ENCODE measurements at places on chromosomes 3 and 15.
A peak's percentile ranks its signal among the peaks of the same experiment; 100 is the strongest.

GRCh38 chr3:170725285-170725731 lies 139.4 kb upstream of the SLC7A14 start:
- DNase-seq: no peak

DNA sequence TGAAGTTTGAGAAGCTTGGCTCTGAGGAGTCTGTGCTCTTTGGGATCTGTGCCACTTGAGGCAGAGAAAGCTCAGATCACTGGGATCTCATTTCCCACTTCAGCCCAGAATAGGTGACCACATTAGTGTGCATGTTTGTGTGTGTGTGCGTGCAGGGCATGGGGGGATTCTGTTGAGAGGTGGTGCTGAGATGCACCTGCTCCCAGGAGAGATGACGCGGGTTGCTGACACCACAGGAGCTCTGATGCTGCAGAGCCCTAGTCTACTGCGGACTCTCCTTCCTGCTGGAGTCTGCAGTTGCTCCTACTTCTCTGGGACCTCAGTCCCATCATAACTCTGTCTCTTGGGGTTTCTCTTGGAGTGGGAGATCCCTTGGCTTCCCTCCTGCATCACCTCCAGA lies 14.7 kb upstream of the CTXND1 start:
- DNase-seq: no peak

- DNase-seq: no peak
These were observed 272.5 kb downstream of the ZBTB20 start for GRCh38 chr3:114874522-114874971.

DNA sequence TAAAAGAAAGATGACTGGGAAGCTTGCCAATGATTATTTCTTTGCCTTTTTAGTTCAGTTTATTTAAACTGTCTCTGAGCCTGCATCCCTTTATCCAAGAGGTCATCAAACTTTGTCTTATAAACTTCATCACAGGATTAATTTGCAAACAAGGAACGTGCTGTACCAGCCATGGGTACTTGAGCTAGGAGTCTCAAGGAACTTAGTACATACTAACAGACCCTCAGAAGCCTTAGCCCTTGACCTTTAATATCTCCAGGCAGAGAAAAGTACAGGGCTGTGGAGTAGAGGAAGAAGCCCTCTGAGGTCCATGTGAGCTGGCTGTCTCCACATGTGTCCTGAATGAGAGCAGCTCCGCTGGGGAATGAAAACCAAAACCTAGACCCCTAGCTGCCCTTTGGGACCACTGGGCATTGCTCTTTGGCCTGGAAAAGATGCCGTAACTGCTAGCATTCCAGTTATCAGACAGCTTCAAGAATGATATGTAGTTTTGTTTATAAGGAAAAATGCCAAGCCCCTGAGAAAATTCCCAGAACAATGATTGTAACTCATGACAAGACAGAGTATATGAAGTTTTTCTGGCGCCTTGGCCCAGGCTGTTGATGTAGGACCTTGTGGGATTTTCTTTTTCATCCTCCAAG lies 92.1 kb downstream of the ASB7 start:
- no peak for DNase-seq

GRCh38 chr3:73827204-73827603 lies 202.5 kb upstream of the PDZRN3 start:
- no peak for DNase-seq

DNA sequence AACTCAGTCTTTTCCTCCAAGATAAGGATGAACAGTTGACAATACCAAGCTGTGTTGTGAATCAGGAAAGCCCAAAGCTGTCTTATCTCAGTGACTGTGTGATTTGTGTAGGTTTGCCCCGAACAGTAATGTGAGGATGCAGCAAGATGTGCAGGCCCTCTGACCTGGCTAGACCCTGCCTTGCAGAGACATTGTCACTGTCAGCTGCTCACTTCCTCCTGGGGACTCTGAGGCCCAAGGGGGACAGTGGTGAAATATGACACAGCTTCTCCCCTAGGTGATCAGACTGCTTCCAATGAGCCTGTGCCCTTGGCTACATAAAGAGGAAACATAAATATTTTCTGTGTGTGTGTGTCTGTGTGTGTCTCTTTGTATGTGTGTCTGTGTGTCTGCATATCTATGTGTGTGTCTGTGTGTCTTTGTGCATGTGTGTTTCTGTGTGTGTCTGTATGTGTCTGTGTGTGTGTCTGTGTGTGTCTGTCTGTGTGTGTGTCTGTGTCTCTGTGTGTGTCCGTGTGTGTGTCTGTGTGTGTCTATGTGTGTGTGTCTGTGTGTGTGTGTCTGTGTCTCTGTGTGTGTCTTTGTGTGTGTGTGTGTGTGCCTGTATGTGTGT lies 21.7 kb downstream of the LRRK1 start:
- DNase-seq: no peak

- DNase-seq: no peak
These were observed 19.5 kb downstream of the SMAD6 start for GRCh38 chr15:66721501-66721937.

GRCh38 chr3:183161552-183162336 lies 790 bp downstream of the LAMP3 start:
- DNase-seq: no peak

DNA sequence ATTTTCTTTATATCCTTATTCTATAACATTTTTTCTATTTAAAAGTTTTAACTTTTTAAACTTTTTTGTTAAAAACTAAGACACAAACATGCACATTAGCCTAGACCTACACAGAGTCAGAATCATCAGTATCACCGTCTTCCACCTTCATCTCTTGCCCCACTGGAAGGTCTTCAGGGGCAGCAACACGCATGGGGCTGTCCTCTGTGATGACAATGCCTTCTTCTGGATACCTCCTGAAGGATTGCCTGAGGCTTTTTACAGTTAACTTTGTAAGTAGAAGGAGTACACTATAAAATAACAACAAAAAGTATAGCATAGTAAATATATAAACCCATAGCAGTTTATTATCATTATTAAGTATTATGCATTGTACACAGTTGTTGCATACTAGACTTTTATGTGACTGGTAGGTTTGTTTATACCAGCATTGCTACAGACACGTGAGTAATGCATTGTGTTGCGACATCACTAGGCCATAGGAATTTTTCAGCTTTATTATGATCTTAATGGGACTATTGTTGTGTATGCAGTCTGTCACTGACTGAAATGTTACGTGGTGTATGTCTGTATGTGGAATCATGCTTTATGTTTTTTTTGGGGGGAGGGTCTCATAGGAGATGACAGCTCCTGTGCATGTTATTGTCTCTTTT lies 18.2 kb downstream of the ATP1B3 start:
- DNase-seq: no peak

GRCh38 chr15:35603301-35603700 lies 57.3 kb upstream of the DPH6 start:
- no peak for DNase-seq

GRCh38 chr15:70034596-70034995 lies 63.1 kb downstream of the TLE3 start:
- no peak for DNase-seq

GRCh38 chr15:91456921-91457320 lies 356.9 kb downstream of the SV2B start:
- no peak for DNase-seq

DNA sequence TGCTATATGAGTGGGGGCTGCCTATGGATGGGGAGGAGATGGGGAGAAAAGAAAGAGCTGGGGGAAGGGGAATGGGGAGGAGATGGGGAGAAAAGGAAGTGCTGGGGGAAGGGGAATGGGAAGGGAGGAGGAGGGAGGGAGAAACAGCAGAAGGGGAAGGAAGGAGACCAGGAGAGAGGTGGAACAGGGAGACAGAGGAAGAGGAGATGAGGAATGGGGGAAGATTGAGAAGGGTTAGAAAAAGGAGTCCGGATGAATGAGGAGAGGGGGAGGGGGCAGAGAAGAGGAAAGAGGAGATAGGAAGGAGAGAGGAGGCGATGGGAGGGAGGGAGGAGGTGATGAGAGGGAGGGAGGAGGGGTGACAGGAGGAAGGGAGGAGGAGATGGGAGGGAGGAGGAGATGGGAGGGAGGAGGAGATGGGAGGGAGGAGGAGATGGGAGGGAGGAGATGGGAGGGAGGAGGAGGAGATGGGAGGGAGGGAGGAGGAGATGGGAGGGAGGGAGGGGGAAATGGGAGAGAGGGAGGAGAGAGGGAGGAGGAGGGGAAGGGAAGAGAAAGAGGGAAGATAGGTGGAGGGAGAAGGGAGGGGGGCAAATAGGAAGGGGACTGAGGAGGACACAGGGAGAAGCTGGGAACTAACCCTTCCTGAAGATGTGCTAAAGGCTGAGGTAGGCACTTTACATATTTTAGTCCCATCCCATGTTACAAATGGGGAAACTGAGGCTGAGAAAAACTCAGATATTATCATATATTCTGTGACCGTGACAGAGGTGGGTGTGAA lies 6.6 kb upstream of the BCL2L10 start:
- DNase-seq: no peak

DNA sequence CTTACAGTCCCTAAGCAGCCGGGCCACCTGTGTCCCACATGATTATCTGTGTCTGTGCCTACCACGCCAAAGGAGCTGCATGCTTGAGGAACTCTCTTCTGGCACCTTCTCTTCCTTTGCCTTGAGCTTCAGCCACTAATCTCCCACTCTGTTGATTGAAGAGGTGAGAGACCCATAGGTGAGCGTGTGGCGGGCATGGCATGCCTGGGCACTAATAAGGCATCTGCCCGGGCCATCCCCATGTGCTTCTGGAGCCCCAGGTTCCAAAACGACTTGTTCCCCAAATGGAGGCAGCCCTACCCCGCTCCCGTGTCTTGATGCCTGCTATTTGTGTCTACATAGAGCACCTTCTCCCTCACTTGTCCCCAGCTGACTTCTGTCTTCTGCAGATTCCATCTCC lies 13.0 kb downstream of the MCM2 start:
- no peak for DNase-seq

GRCh38 chr15:98442379-98442833 lies 205.9 kb upstream of the IGF1R start:
- DNase-seq: peak; percentile 32

- DNase-seq: peak; percentile 81
These were observed 1.8 kb upstream of the ZNF385D start for GRCh38 chr3:21752749-21753347.

DNA sequence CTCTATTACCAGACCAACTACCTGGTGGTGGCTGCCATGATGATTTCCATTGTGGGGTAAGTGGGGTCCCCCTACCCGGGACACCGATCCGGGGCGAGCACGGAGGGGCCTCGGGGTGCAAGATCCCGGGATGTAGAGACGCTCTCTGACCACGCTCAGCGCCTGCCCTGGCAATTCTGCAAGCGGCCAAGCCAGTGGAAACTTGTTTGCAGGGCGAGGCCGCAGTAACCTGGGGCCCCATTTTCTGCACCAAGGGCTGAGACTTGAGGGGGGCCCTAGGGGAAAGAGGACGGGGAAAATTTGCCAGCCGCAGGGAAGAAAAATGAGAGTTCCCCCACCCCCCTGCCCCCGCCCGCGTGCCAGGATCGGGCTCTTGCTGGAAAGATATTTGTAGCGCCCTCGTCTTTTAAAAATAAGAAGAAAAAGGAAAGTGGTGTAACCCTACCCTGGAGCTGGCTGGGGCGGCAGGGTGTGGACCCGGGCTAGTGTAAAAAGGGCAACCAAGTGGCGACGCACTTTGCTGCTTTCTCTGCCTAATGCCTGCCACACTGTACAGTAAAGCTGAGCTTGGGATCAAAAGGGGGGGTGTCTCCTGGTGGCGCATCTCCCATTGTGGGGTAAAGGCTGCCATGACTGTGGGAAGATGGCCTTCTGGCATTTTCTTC lies 563 bp downstream of the ARL6IP5 start:
- DNase-seq: no peak

DNA sequence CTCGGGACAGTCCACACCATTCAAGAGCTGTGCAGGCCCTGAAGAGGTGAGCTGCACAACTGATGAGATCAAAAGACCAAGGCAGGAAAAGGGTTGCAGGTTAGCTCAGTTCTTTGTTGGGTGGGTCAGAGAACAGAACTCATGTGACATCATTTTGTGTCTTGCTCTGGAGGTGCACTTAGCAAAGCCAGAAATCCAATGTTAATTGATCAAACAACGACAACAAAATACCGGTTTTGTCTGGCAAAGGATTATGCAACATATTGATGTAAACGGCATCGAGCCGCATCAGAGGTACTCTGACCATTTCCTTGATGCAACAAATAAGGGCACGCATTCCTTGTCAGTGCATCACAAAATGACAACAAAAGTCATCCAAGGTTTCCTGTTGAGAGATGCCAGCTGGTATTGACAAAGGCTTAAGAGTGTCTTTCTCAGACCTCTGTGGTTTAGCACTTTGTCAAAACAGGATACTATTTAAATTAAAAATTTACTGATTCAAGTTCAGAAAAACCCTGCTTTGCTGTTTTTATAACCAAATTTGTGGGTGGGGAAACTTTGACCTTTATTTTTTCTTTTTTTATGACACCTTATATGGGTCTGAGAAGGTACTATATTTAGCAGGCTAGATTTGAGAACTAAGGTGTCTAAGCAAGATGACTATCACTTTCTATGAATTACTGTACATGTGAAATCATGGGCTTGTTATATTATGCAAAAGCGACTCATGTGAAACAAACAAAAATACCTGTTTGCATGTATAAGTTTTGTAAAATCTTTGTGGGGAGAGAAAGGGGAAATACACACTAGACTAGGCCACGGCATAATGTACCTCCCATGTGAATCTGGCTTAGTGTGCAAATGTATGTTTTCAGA lies 496.1 kb downstream of the FOXP1 start:
- no peak for DNase-seq

DNA sequence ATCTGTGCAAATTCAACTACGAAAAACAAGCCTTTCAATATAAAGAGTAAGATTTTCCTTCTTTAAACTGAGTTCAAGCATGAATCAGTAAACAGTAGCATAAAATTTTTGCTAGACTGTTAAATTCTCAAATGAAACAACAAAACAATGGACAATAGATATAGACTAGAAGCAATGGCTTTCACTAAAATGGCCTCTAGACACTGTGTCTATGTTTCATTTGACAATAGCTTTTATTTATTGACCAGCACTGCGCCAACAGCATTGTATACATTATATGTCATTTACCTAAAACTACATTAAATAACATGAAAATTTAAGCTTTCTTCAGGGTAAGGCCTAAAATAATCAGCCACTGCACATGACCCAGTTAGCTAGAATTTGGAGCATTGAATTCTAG lies 148.5 kb downstream of the DUT start:
- DNase-seq: no peak

DNA sequence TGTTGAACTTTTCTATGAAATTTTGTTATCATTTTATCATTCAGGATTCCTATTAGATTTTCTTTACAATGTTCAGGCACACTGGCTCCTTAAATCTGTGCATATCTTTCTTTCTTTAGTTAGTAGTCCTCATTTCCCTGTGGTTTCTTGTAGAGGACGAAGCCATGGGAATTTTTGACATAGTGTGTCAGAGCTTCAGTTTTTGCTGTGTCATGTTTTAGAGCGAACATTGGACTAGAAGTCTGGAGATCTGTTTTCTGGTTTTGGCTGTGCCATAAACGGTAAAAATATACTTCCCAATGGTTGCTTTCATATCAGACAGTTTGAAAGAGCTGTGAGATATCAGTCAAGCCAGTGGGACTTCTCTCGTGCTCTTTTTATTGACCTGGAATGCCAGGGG lies 105.2 kb downstream of the CHCHD4 start:
- no peak for DNase-seq

- DNase-seq: no peak
These were observed 110.6 kb downstream of the XXYLT1 start for GRCh38 chr3:195160257-195160898.

- DNase-seq: no peak
These were observed 126.3 kb downstream of the DMXL2 start for GRCh38 chr15:51496246-51496645.

GRCh38 chr15:69161878-69162213 lies 1.4 kb downstream of the GLCE start:
- DNase-seq: no peak
